NCI-H2081 treated with DMSO at 0.1 percent for 48 hours (cell line): ENCODE measurements at places on chromosomes 11 and 22.

- no peak for DNase-seq
Measured at GRCh38 chr11:19633276-19633675, 79.4 kb upstream of the NAV2 start.

GRCh38 chr11:118132385-118133151 lies 20.1 kb downstream of the SCN4B start:
- DNase-seq, result no peak

DNA sequence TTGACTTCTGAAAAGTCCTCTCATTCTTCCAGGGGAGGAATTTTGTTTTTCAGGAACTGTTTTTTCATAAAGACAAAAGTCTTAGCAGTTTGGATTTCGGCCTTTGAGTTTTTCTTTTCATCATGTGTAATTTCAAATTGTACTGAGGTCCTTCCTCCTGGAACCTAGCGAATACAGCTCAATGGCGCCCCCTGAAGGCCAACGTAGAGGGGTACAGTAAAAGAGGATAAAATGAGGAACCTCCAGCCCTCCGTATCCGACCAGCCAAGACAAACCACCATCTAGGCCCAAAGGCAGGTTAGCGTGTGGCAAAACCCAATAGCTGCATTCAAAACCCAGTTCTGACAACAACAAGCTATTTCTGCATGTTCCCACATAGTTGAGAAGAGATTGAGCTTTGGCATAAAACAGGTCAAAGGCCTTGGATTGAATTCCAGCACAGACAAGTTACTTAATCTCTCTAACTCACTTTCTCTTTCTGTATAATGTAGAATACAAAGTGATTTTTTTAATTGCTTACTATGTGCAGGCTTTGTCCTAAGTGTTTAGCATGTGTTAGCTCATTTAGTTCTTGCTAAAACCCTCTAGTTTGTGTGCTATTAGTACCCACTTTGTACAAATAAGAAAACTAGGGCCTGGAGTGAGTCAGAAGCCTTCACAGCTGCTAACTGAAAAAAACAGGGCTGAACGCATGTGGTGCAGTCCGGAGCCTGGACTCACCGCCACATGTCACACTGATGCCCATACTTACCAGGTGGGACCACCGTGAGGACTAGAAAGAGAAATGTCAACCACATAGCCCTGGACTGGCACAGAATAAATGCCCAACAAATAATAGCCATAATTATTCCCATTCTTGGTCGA lies 43.2 kb upstream of the ETS1 start:
- peak; percentile 33 for DNase-seq

DNA sequence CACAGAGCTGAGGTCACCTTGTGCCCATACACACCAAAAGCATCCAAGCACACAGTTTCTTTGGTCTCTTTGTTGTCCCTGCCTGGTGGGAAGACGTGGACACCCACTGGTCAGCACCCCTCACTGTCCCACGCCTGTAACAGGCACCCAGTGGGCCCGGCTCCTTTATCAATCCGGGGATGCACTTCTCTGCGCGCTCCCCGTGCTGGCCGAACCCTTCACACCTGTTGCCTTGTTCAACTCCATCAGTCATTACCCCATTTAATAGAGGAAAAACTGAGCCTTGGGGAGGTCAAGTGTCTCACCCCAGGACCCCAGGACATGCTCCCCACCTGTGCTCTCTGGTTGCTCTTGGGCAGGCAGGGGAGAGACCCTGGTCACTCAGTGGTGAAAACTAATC lies 49.7 kb upstream of the FGF3 start:
- DNase-seq, result no peak
